Activated naive CD8-positive, alpha-beta T cell treated with anti-CD3 and anti-CD28 coated beads, Interleukin-2, amount 10 ng/mL, durations not matched to agents 7 days and 5 days (primary cell): ENCODE measurements at places on chromosomes 13 and 19.

DNA sequence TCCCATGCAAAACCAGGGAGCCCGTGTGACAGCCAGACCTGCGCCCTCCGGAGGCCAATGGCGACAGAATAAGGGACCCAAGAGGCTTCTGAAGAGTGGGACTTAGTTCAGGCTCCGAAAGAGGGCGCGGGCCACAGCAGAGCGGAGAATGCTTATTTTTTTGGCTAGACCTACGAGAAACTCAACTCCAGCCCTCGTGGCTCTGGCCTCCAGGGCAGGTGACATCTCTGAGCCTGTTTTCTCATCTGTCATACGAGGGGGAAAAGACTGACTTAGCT, 23.0 kb downstream of the DPP9 start:
- no peak for DNase-seq

- no peak for DNase-seq
Measured at GRCh38 chr13:111474136-111475002, 153.9 kb downstream of the TEX29 start.

- DNase-seq: no peak
Measured at GRCh38 chr19:38152461-38153379, 71.3 kb downstream of the DPF1 start.

DNA sequence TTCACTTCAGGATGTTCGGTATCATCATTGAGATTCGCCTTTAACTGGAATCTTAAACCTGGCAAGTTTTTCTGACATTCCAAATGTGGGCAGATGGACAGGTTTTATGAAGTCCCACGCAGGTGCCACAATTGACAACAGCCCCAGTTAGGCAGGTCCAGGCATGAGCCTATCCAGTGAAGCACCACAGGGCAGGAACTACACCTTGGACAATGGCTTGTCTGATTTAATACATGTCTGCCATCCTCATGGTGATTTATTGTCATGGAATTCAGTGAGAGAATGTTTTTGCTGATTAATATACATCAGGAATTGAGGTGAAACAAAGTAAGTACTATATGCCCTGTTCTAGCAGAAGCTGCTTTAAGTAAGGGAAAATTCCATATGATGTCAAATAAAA, 10.2 kb upstream of the TPP2 start:
- no peak for DNase-seq

GRCh38 chr13:25084096-25084495, 11.8 kb upstream of the PABPC3 start:
- DNase-seq: no peak

DNA sequence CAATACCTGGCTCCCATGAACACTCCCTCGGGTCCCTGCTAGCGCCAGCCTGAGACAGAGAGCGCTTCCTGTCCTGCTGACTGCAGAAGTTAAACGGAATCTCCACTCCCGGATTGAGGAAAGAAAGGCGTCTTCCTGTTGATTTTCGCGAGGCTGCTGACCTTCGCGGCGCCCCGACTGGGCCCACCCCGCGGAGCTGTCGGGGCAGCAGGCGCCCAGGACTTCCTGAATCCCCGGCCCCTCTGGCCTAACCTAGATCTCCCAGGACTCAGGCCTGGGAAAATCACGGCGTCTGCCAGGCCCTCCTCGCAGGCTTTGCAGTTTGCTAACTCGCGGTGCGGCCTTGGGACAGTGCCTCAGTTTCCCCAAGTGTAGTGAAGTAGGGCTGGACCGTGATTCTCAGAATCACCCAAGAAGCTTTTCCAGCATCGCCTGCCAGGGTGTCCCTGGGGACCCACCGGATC, 108.8 kb downstream of the KCTD15 start:
- DNase-seq: no peak
